ENCODE measurements at places on chromosomes 11 and 22.
A peak's percentile ranks its signal among the peaks of the same experiment; 100 is the strongest.

- no peak for DNase-seq
These were observed 42.4 kb upstream of the TH start for GRCh38 chr11:2213890-2214526.

DNA sequence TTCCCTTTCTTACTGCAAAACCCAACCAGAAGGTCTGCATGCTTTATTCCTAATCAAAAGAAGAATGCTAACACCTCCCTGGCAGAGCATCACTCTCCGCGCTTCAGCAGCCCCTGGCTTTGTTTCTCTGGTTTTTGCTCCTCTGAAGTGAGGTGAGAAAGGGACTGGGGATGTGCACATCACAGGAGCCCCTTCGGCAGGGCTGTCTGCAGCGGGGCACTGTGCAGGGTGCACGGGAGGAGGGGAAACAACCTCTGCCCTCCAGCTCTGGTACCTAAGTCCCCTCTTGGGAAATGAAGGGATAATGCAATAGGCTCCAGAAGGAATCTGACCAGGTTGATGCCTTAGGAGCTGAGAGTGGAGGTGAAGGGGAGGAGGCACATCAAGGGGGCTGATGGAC, 312.7 kb downstream of the NTM start:
- no peak for DNase-seq

GRCh38 chr11:76296731-76297542, 84.0 kb downstream of the THAP12 start:
- no peak for DNase-seq

DNA sequence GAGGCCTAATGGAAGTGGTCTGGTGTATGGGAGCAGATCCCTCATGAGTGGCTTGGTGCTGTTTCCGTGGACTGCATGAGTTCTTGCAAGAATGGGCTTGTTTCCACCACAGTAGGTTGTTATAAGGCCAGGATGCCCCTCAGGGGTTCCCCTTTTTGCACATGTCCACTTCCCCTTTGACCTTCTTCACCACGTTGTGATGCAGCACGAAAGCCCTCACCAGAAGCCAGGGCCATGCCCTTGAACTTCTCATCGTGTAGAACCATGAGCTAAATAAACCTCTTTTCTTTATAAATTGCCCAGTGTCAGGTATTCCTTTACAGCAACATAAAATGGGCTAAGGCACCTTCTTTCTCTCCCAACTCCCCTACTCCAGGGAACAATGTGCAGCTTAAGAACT, 2.8 kb upstream of the NARS2 start:
- DNase-seq = no peak

- no peak for DNase-seq
These were observed 67.2 kb upstream of the ALX4 start for GRCh38 chr11:44377121-44377520.

DNA sequence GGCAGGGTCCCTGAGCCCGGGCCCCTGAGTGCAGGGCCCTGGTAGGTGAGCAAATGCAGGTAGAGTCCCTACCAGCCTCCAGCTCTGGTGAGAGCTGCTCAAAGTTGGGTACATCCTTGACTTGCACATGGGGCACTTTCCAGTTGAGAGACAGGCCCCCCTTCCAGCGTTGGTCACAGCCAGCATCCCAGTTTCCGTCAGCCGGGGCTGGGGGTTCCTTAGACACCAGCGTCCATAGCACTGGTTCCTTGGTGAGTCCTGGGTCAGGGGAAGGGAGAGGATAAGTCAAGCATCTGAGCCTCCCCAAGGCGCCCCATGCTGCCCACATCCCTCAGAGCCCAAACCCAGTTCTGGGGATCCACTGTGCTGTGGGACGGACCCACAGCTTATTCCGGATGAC, 5.6 kb downstream of the PNPLA5 start:
- no peak for DNase-seq

DNA sequence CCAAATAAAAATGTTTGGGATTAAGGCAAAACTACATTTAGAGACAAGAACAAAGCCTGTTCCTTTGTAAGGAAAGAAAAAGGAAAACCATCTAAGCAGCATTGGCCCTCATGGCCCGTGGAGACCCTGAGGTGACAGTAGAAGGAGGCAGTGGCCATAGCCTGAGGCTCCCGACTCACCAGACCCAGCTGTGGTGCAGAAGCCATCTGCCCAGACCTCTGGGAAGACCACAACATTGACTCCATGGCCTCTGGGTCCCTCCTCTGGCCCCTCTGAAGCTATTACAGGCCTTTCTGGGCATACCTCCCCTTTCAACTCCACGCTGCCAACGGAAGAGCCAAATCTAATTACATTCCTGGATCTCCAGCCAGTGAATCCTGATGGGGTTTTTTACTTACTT, 6.4 kb downstream of the PRAME start:
- DNase-seq = no peak

GRCh38 chr11:134691985-134692384, 279.9 kb upstream of the B3GAT1 start:
- no peak for DNase-seq

GRCh38 chr22:49689858-49690257, 137.8 kb downstream of the BRD1 start:
- DNase-seq = no peak

GRCh38 chr22:22959147-22959827, 71.7 kb downstream of the IGLL5 start:
- DNase-seq = peak; percentile 55

GRCh38 chr22:43974028-43974545, 18.8 kb downstream of the SAMM50 start:
- no peak for DNase-seq

DNA sequence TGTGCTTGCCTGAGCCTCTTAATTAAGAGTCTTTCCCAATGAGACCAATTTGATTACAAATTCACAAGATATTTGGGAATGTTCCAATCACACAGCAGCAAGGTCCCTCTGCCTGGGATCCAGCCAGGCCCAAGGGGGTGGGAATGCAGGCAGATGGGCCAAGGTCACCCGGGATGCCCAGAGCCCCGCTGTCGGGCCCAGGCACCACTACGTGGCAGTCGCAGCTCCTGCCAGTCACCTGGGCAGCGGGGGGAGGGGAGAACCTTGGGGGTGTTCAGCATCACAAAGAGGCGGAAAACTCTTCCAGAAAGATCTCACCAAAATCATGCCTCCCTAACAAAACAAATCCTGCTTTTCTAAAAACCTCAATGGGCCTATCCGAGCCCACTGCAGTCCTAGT, 30.9 kb downstream of the PPM1F start:
- DNase-seq = no peak

DNA sequence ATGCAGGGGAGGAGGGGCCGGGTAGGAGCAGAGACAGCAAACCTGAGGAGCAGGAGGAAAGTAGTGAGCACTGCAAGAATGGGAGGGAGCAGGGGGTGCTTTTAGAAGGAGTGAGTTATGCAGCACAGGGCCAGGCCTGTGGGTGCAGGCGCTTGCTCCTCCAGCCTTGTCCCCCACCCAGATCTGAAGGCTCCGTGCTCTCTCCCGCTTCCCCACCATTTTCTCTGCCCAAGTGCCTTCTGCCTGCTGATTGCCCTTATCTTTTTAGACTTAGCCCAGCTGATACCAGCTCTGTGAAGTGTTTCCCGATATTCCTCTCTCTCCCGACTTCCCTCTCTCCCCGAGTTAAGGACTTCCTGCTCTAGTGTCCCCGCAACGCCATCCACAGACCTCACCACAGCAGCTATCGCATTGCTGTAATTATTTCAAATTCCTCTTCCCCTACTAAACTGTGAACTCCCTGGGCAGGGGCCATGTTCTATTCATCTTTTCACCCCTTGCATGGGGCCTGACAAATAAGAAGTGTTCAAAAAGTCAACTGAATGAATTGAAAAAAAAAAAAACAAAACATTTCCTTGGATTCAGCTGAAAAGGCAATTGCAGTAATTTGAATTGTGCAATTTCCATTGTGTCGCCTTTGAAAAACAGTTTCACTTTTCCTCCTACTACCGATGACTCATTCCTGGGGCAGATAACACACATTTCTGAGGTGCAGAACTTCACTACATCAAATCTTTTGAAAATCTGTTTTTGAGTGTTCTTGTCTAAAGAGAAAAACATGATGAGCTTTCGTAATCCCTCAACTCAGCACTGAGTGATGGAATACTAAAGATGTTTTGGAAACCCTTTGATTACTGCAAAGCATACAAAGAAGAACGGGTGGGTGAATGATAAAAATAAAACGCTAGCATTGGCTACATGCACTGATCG, 69.7 kb upstream of the BMAL1 start:
- DNase-seq = no peak

DNA sequence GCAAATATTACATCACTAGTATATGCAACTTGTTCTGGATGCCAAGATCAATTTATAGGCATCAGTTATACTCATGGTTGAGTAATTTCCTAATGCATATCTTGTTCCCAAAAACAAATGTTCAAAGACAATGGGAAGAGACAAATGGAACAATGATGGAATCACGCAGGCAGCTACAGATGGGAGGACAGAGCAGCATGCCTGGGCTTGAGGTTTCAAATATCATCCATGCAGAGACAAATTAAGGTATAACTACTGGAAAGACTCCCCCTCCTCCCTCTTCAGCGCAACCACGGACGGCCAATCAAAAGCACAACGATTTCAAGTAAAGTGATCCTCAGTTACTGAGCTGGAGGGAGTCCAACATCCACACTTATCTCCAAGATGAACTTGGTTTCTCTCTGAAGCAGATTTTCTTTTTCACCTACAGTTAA, 106.8 kb downstream of the CCDC83 start:
- no peak for DNase-seq

DNA sequence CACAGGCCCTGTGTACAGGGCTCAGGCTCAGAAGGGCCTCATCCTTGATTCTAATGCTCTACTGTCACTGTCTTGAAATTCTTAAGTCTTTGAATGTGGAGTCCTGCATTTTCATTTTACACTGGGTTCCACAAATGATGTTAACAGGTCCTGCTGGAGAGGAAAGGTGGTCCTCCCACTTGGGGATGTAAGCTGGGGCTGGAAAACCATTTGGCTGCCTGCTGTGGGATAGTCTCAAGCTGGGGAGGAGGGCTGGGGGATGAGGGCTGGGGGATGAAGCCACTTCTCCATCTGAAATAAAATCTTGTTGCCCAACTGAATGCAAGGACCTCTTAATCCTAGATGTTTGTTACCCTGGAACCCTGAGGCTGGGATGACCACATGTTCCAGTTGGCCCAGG, 423.0 kb downstream of the TENM4 start:
- no peak for DNase-seq

DNA sequence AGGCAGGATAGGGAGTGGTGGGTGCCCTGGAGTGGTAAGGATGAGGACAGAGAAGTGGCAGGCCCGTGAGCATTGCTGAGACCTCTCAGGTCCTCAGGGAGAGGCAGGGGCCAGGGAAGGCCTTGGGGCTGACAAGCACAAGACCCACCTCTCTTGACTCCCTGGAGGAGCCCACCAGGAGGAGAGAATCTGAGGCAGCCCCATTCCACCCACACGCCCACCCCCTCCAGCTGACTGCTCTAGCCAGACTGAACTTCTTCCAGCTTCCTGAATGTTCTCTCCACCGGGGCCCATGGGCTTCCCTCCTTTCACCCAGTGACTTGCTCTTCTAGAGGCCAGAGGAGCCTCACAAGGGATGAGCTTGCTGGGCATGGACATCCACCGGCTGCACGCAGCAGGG, 1403.0 kb downstream of the BRD1 start:
- no peak for DNase-seq

GRCh38 chr11:76067099-76067498, 139.2 kb downstream of the WNT11 start:
- no peak for DNase-seq

GRCh38 chr11:69386594-69387408, 92.8 kb downstream of the MYEOV start:
- no peak for DNase-seq

Data from smooth muscle cell of the brain vasculature (primary cell).